ENCODE measurements at places on chromosomes 7 and 10. TPM values are rescaled to one million over a fixed set of nuclear protein-coding genes. Genes with fewer than 3 reads are reported as not detected.

Gene CYP2C8
- total RNA-seq: not detected

Gene MYH16
- 11.7 TPM for total RNA-seq

Gene CAMK2B
- 0.15 TPM for total RNA-seq

Gene COL28A1
- 0.83 TPM for total RNA-seq

Gene ZNF746
- total RNA-seq: 19.2 TPM

Gene GTPBP10
- total RNA-seq: 36.7 TPM

Gene PRR15
- total RNA-seq: 64.9 TPM

Gene CALHM1
- total RNA-seq: not detected

Gene GOT1
- total RNA-seq: 27.5 TPM

Gene AKR1C4
- not detected for total RNA-seq

Gene SPRN
- total RNA-seq: not detected

Gene MRC1
- 0.07 TPM for total RNA-seq

Gene ICA1
- total RNA-seq: 33.8 TPM

Gene GLI3
- total RNA-seq: not detected

Gene MEIG1
- 4.1 TPM for total RNA-seq

Gene NPFFR1
- 0.05 TPM for total RNA-seq

Gene DYNC1I1
- total RNA-seq: not detected

Gene ANXA8L1
- 185 TPM for total RNA-seq

Gene FGL2
- total RNA-seq: not detected

Gene SUGCT
- total RNA-seq: 2.7 TPM

Gene MRLN
- not detected for total RNA-seq

Gene LBX1
- total RNA-seq: not detected

Gene ADCYAP1R1
- not detected for total RNA-seq

Gene LRMDA
- not detected for total RNA-seq

Gene DPP6
- not detected for total RNA-seq

Gene ORAI2
- total RNA-seq: 53.3 TPM

Gene SCD
- total RNA-seq: 220 TPM

Gene OPN1SW
- not detected for total RNA-seq

Gene PDE6C
- total RNA-seq: not detected

Gene CASTOR2
- total RNA-seq: 35.2 TPM

Gene FGFBP3
- total RNA-seq: 0.68 TPM

Gene SLC13A4
- total RNA-seq: not detected

Gene POLR2J
- total RNA-seq: 50.2 TPM

Gene AOC1
- 13.1 TPM for total RNA-seq

Gene ITGA8
- not detected for total RNA-seq

Gene WDR86
- 12.4 TPM for total RNA-seq

Gene SPDYE2B
- total RNA-seq: not detected

Gene GNG11
- 4.4 TPM for total RNA-seq

Gene SLC16A9
- not detected for total RNA-seq

Gene SPDYE9
- not detected for total RNA-seq

Gene ASNS
- 173 TPM for total RNA-seq

Gene WNT8B
- not detected for total RNA-seq

Gene NPTX2
- not detected for total RNA-seq

Gene NUTM2E
- 0.70 TPM for total RNA-seq
